ENCODE measurements at places on chromosomes 16 and 17. TPM values are rescaled to one million over a fixed set of nuclear protein-coding genes. Genes with fewer than 3 reads are reported as not detected.

The PYDC1 gene
- not detected for total RNA-seq

The C16orf95 gene
- total RNA-seq, result 2.3 TPM

The TP53TG3 gene
- not detected for total RNA-seq

The GRIN2C gene
- 1.6 TPM for total RNA-seq

The KAT2A gene
- 19.9 TPM for total RNA-seq

The MEIOC gene
- total RNA-seq, result not detected

The WFDC1 gene
- total RNA-seq, result 4.8 TPM

The CACNG1 gene
- total RNA-seq, result 44.4 TPM

The TMEM220 gene
- 3.8 TPM for total RNA-seq

The ERBB2 gene
- 97.8 TPM for total RNA-seq

The ATF7IP2 gene
- 4.1 TPM for total RNA-seq

The CHST4 gene
- total RNA-seq, result 0.21 TPM

The NOS2 gene
- total RNA-seq, result 1.8 TPM

The SLC5A10 gene
- total RNA-seq, result not detected

The GNGT2 gene
- total RNA-seq, result 0.92 TPM

The SARM1 gene
- total RNA-seq, result 11.4 TPM

The CMTM1 gene
- total RNA-seq, result 6.4 TPM

The KRTAP9-8 gene
- not detected for total RNA-seq

The SDK2 gene
- total RNA-seq, result 12.7 TPM

The GALR2 gene
- not detected for total RNA-seq

The ABCA9 gene
- 24.4 TPM for total RNA-seq
